ENCODE measurements at places on chromosomes 12 and 14.

DNA sequence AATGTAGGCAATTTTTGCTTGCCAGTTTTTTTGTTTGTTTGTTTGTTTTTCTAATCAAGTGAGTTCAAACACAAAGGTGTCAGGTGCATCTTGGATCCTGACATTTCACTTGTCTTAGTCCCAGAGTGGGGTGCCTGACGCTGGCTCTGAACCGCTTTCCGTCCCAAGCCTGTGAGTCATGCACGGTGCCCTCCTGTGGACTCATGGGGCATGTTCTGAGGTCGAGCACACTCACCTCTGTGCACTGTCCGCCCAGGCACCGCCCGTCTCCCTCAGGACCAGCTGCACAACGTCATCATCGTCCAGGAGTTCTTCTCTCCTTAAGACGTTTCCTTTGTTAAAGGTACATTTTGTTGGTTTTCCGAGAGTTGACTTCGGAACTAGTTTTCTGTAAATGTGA lies 98.2 kb downstream of the GLT1D1 start:
- no peak for DNase-seq

DNA sequence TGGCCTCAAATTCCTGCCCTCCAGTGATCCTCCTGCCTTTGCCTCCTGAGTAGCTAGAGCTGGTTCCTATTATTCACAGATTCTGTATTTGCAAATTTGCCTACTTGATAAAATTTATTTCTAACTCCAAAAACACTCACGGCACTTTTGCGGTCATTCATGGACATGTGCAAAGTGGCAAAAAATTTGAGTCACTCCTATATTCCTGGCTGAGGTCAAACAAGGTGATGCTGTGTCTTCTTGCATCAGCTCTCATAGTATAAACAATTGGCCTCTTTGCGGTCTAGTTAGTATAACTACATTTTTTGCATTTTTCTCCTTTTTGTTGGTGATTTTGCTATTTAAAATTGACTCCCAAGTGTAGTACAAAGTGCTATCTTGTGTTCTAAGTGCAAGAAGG lies 24.7 kb downstream of the ATF1 start:
- no peak for DNase-seq

DNA sequence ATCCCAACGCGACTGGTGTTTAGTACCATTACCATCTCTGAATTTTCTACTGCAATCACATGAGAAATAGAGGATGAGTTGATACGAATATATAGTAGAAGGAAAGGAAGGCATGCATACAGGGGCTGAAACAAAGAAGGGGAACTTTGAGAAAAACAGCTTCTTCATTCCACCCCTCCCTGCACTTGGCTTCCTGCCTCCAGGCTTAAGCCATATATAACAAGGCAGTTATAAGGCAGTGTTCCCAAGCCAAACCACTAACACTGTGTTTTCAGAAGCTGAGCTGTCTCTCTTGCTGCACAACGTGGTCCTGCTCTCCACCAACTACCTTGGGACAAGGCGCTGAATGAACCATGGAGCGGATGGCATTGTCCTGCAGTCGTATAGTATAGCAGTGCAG lies 11.0 kb downstream of the LETMD1 start:
- DNase-seq = no peak

DNA sequence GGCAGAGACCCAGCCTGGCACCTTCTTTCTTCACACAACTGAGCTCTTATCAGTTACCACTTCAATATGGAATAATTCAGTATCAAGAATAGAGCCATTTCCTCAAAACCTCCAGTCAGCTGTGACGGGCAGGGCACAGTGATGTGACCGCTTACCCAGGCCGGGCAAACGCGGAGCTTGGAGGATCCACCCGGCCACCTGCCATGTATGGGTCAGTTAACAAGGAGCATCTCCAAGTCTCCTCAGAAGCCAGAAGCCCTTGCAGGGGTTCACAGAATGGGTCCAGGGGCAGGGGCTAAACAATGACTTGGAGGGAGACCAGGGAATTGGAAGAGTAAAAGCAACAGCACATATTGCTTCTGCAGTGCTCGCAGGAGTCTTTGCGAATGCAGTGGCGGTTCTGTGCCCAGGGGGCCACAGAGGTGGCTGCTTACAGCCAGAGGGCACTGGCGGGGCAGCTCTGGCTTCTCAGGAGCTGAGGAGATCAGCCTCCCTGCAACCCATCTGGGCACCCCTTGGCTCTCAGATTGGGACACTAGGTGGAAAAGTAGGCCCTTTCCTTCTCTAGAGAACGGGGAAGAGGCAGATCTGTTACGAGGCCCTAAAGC lies 162.3 kb downstream of the CALM1 start:
- DNase-seq = no peak

GRCh38 chr12:69435644-69436043 lies 34.5 kb upstream of the FRS2 start:
- no peak for DNase-seq

DNA sequence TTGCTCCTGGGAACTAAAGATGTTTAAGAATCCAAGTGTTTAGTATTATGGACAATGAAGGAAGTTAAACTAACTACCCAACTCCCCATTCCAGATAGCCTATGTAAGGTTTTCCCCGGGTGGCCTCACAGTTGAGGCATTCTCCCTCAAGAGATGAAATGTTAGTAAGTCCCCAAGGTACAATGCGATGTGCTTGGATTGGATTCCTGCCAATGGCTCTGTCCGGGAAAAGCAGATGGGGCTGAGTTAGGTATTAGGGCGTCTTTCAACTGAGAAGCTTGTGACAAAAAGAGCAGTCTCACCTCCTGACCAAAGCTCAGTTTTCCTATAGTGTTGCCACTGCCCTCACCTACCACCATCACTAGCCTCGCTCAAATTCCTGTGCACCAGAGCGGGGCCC lies 64.8 kb upstream of the E2F7 start:
- DNase-seq = no peak

All from activated CD4-positive, CD25-positive, alpha-beta regulatory T cell (primary cell).